Activated naive CD4-positive, alpha-beta T cell treated with anti-CD3 and anti-CD28 coated beads for 36 hours (primary cell): ENCODE measurements at places on chromosomes 7 and 10. TPM values are rescaled to one million over a fixed set of nuclear protein-coding genes. Genes with fewer than 3 reads are reported as not detected.

DNA sequence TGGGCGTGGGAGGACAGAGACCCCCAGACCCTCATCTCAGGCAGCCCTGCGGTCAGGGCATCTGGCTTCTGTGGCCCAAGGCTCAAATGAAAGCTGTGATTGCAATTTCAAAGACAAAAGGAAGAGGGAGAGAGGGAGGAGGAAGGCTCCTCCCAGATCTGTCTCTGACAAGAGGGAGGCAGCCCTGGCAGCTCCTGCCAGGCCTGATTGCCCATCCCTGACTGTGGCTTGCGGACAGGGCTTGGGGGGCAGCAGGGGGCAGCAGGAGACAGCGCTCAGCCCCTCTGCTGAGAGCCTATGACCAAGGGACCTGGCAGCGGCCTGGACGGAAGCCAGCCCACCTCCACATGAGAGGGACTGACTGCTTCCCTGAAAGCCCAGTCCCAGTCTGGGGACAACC, 91.8 kb downstream of the PTPRN2 start:
- no peaks in the 10 kb centered on the region for H3K4me1 ChIP-seq
- no peaks in the 10 kb centered on the region for H3K36me3 ChIP-seq
- no peak overlapping the region for H3K4me3 ChIP-seq
- peaks cover 21% of the 10 kb centered on the region for H3K27me3 ChIP-seq
- H3K27ac ChIP-seq, result no peak overlapping the region

- H3K27ac ChIP-seq, result no peak overlapping the region
- no peak overlapping the region for H3K4me3 ChIP-seq
- DNase-seq, result no peak
- peaks cover 3% of the 10 kb centered on the region for H3K27me3 ChIP-seq
Measured at GRCh38 chr7:45699015-45699309, 124.8 kb downstream of the ADCY1 start.

DNA sequence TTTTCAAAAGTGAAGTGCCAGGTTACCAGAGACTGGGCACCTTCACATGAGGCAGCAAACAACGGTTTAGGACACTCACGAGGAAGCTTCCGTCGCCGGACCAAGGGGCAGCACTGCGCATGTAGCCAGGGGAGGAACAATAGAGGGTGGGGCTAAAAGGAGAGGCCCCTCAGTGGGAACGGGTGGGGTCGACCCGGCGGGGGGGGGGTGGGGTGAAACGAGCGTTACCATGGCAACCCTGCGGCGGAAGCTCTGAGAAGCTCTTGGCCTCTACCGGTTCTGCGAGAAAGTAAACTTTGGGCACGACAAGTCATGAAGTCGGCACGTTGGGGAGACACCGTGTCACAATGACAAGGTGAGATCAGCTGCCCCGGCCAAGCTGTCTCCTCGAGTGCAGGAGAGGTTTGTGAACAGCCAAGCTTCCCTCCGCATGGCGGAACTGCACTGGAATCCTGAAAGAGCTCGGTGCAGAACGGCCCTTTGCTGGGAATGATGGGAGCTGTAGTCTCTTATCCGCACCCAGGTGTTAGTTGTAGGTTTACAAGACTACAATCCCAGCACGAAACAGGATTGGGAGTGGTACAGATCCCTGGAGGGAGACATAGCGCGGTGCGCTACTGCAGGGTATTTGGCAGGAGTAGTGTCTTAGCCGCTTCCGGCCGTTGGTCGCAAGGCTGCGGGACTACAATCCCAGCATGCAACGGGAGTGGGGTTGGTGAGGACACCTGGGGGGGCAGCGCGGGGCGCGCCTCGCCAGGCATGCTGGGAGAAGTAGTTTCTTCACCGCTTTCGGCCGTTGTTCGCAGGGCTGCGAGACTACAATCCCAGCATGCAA, 72.8 kb upstream of the ZNF722 start:
- H3K27me3 ChIP-seq, result no peaks in the 10 kb centered on the region
- H3K27ac ChIP-seq, result peak overlapping the region; percentile 96
- peaks cover 9% of the 10 kb centered on the region for H3K4me1 ChIP-seq

GRCh38 chr7:16114633-16115032, 306.7 kb downstream of the CRPPA start:
- no peaks in the 10 kb centered on the region for H3K4me1 ChIP-seq
- H3K4me3 ChIP-seq, result no peak overlapping the region
- H3K36me3 ChIP-seq, result no peaks in the 10 kb centered on the region
- no peaks in the 10 kb centered on the region for H3K27me3 ChIP-seq
- DNase-seq, result no peak

- no peaks in the 10 kb centered on the region for H3K27me3 ChIP-seq
- DNase-seq, result no peak
- H3K27ac ChIP-seq, result no peak overlapping the region
Measured at GRCh38 chr10:126402721-126403695, 14.7 kb upstream of the ADAM12 start.

DNA sequence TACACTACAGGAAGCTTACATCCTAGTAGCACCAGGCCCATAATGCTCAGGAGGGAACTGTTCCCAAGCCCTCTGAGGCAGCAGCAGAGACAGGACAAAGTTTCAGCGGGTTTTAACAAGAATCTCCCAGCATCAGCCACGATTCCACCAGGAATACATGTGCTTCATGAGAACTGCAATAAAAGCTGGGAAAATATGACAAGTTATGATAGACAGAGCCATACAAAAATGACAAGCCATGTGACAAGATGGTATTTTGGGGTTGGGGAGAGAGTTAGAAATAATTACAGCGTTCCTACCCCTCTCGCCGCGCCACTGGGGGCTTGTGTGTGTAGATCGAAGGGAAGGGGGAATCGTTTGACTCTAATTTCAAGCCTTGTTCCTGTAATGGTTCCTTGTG, 112.7 kb upstream of the CTBP2 start:
- no peak overlapping the region for H3K27ac ChIP-seq
- DNase-seq, result no peak
- H3K27me3 ChIP-seq, result no peaks in the 10 kb centered on the region

- no peak overlapping the region for H3K27ac ChIP-seq
- no peak overlapping the region for H3K4me3 ChIP-seq
- no peaks in the 10 kb centered on the region for H3K4me1 ChIP-seq
- no peak for DNase-seq
- H3K36me3 ChIP-seq, result peaks cover 17% of the 10 kb centered on the region
Measured at GRCh38 chr10:118012952-118013525, 33.7 kb downstream of the RAB11FIP2 start.

DNA sequence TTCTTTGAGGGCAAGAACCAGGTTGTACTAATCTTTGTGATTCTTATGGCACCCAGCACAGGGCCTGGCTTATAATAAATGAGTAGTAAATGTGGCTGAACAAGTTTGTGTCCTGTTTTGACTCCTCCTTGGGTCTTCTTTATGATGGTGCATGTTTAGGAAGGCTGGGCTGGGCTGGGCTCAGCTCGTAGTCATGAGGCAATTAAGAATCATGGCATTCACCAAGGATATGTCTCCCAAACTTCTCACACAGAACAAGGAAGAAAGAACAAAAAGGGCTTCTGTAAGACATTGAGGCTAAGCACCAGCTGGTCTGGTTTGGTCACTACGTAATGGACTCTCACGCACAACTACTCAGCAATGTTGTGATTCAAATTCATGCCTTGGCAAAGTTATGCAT, 30.5 kb upstream of the YAE1 start:
- H3K27me3 ChIP-seq, result no peaks in the 10 kb centered on the region
- no peaks in the 10 kb centered on the region for H3K4me1 ChIP-seq
- no peak for DNase-seq
- H3K4me3 ChIP-seq, result no peak overlapping the region

DNA sequence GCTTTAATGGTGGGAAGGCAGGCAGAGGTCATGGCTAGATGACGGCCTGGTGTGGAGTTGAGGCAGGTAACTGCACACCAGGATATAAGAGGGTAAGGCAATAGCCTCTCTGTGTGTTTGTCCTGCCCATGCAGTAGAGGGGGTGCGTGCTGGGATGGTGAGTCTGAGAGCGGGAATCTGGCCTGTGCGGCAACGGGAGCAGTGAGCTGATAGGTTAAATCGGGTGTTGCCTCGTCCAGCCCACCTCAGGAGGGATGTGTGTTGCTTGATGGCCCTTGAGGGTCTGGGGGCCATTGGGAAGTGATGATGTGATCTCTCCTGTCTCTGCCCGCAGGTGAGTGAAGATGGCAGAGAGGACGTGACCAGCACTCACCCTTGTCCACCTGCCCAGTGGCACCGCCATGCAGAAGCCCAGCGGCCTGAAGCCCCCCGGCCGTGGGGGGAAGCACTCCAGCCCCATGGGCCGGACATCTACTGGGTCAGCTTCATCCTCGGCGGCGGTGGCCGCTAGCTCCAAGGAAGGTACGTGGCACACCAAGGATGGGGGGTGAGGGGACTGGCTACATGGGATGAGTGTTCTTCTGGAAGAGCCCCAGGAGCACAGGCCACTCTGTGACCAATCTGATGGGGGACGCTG, 28.1 kb downstream of the CLIP2 start:
- no peaks in the 10 kb centered on the region for H3K4me1 ChIP-seq
- no peak overlapping the region for H3K27ac ChIP-seq
- H3K27me3 ChIP-seq, result no peaks in the 10 kb centered on the region
- no peak for DNase-seq

GRCh38 chr10:52774600-52775106, 2.1 kb upstream of the MBL2 start:
- H3K27ac ChIP-seq, result no peak overlapping the region
- no peaks in the 10 kb centered on the region for H3K27me3 ChIP-seq
- no peak for DNase-seq
- no peaks in the 10 kb centered on the region for H3K4me1 ChIP-seq
- H3K36me3 ChIP-seq, result no peaks in the 10 kb centered on the region
- H3K4me3 ChIP-seq, result no peak overlapping the region

HECTD2 gene
- 2.3 TPM for total RNA-seq

SORBS1 gene
- 0.93 TPM for total RNA-seq

HABP2 gene
- not detected for total RNA-seq
